ENCODE measurements at places on chromosomes 5 and 9.

DNA sequence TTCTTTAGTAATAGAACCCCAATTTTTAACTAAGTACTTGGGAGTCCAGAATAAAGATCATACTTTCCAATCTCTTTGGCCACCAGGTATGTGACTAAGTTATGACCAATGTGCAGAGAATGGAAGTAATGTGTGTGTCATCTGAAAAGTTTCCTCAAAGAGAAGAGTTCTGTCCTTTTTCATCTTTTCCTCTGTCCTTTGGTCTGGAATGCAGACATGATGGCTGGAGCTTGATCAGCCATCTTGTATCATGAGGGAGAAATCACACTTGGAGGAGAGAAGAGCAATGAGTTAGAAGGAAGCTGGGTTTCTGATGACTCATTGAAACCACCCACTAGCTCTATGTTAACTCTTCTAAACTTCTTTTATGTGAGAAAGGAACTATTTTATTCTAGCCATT is 5.5 kb upstream of the CPEB4 start:
- no peak for DNase-seq

GRCh38 chr5:174505621-174506020 is 218.8 kb upstream of the MSX2 start:
- DNase-seq: no peak

- no peak for DNase-seq
Measured at GRCh38 chr5:30667293-30667692, 526.2 kb upstream of the CDH6 start.

DNA sequence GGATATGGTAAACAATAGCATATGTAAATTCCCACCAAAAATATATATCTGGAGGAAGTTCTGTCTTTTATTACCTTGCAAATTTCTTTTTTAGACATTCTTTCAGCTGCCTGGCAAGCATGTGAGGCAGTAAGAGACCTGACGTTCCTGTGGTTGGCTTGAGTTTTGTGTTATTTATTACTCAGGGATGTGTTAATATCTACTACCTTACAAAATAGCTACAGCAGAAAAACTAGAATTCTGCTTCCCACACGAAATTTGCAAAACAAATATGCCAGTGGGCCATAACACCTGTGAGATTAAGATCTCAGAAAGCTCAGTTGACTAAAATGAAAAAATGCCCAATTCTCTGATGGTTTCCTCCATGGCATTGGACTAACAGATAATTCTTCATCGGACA is 274.2 kb downstream of the TMEM167A start:
- DNase-seq: no peak

- no peak for DNase-seq
Measured at GRCh38 chr9:114339130-114339908, 9.7 kb downstream of the ORM2 start.

- peak; percentile 34 for DNase-seq
Measured at GRCh38 chr5:97297063-97297703, 114.1 kb upstream of the RIOK2 start.

- DNase-seq: peak; percentile 45
Measured at GRCh38 chr9:72292874-72293607, 72.0 kb downstream of the ZFAND5 start.

- DNase-seq: no peak
Measured at GRCh38 chr5:86525622-86526021, 92.1 kb upstream of the COX7C start.

- no peak for DNase-seq
Measured at GRCh38 chr5:6525910-6526309, 77.3 kb downstream of the UBE2QL1 start.
